Activated CD8-positive, alpha-beta T cell treated with anti-CD3 and anti-CD28 coated beads, Interleukin-2, amount 10 ng/mL, durations not matched to agents 7 days and 5 days (primary cell): ENCODE measurements at places on chromosomes 1 and 21. TPM values are rescaled to one million over a fixed set of nuclear protein-coding genes. Genes with fewer than 3 reads are reported as not detected.

GRCh38 chr1:55820501-55820900 is 605.3 kb upstream of the USP24 start:
- peaks cover 4% of the 10 kb centered on the region for H3K4me1 ChIP-seq
- no peak overlapping the region for H3K27ac ChIP-seq
- H3K36me3 ChIP-seq, result no peaks in the 10 kb centered on the region

- no peaks in the 10 kb centered on the region for H3K4me1 ChIP-seq
- H3K36me3 ChIP-seq, result no peaks in the 10 kb centered on the region
- DNase-seq, result no peak
- no peaks in the 10 kb centered on the region for H3K27me3 ChIP-seq
- H3K4me3 ChIP-seq, result no peak overlapping the region
These were observed 111.6 kb downstream of the RGS2 start for GRCh38 chr1:192920412-192920811.

DNA sequence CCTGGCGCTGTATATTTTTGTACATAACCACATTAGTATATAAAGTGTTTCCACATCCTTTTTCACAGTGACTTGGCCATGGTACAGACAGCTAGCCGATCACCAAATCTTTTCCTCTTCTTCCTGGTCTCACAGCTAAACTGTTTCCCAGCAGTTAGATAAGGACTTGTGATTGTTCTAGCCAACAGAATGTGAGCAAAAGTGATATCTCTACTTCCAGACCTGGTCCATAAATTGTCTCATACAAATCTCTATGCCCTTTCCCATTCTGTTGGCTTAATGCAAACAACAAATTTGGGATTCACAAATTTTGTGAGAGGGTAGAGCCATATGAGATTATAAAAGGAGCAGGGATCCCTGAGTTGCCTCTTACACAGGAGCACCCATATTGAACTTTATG is 19.5 kb downstream of the PAFAH2 start:
- no peak for DNase-seq
- no peaks in the 10 kb centered on the region for H3K27me3 ChIP-seq
- H3K36me3 ChIP-seq, result peaks cover 60% of the 10 kb centered on the region
- H3K4me3 ChIP-seq, result no peak overlapping the region

GRCh38 chr1:147586414-147586813 is 45.1 kb downstream of the BCL9 start:
- H3K36me3 ChIP-seq, result peaks cover 4% of the 10 kb centered on the region
- no peak overlapping the region for H3K4me3 ChIP-seq
- no peak overlapping the region for H3K27ac ChIP-seq
- DNase-seq, result no peak

GRCh38 chr1:15991427-15992186 is 12.4 kb upstream of the SRARP start:
- no peak for DNase-seq
- no peak overlapping the region for H3K27ac ChIP-seq
- H3K27me3 ChIP-seq, result no peaks in the 10 kb centered on the region
- no peaks in the 10 kb centered on the region for H3K4me1 ChIP-seq
- H3K4me3 ChIP-seq, result no peak overlapping the region

DNA sequence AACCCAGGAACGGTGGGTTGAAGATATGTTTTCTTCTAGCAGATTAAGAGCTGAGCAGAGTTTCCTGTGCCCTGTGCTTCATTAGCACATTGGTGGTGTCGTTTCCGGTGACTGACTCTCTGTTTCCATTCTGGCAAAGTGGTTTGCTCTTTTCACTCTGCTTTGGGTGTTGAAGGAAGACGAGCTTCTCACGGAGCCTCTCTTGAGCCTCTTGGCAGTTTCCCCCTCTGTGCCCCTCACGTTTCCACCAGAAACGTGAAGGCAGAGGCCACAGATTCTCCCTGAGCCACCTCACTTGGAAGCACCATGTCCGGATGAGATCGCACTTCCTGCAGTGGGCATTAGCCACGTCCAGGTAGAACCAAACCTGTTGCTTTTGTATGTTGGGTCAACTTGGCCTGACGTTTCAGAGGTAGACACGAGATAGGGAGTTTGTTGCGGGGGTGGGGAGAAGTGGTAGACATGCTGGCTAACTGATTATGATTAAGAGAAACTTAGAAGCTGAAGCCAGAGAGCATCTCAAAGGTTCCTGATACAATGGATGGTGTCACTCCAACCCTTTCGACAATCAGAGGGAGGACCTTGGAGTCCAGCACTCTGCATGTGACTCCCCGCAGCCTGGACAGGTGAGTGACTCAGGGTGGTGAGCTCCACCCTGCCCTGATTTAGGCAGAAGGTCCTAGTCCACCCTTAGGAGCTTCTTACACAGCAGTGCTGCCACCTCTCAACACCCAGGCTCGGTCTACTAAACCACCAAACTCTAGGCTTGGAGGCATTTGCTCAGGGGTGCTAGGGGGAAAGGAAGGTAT is at the start of gene LAX1:
TSS of gene LAX1 (plus strand) at position 155 of the 809 bp plus-strand sequence. CDS start at position 538, 383 bp downstream.
- peaks cover 50% of the 10 kb centered on the region for H3K4me1 ChIP-seq
- peak; percentile 90 for DNase-seq

Gene COL11A1
- total RNA-seq, result not detected

Gene ANKRD35
- 0.76 TPM for total RNA-seq
